ENCODE measurements at places on chromosomes 5 and 9.
A peak's percentile ranks its signal among the peaks of the same experiment; 100 is the strongest.

DNA sequence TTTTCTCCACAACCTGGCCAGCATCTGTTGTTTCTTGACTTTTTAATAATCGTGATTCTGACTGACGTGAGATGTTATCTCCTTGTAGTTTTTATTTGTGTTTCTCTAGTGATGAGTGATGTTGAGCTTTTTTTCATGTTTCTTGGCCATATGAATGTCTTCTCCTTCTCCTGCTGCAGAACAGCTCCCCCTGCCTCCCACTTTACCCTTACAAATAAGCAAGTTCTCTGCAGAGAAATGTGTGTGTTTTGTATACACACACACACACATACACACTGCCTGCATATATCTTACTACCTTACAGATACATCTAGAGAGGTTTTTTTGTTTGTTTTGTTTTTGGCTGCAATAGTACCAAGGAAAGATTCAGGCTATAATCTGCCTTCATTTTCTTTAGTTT lies 88.7 kb upstream of the PHF24 start:
- DNase-seq = no peak

DNA sequence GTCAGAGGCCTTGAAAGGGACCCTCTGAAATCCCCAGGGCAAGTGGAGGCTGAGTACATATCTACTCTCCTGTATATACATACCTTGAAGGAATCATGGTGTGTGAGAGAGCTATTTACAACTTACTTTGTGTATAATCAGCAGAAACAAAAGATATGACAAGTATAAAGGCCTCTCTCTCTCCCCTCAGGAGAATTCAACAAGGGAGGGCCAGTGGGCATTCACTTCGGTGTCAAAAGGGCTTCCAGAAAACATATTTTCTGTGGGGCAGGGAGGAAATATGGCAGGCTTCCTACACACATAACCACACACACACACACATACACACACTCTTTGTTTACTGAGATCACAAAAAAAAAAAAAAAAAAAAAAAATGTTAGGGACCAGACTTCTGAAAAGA lies 181.7 kb downstream of the BNC2 start:
- no peak for DNase-seq

DNA sequence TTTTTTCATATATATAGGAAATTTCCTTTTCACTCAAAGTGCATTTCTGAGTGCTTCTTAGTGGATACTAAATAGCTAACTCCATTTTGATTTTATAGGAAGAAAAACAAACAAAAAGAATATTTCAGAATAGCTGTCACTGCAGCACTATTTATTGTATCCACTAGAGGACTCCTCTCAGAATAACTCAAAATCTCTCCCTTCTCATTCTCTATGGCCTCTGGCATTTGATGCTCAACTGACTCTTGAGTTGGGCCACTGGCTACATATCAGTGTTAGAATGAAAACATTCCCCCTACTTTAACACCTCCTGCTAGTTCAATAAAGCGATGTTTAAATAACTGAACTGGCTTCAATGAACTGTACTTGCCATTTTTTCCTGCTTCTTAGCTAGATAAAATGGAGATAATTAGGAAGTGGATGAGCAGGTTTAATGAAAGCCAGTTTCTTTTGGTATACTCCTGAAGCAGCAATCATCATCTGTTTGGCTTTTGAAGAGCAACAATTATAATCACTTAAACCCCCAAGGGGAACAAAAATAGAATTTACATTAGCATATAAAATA lies 16.6 kb upstream of the ELAVL2 start:
- DNase-seq = no peak

GRCh38 chr5:148482196-148482595 lies 98.4 kb downstream of the FBXO38 start:
- DNase-seq = no peak

DNA sequence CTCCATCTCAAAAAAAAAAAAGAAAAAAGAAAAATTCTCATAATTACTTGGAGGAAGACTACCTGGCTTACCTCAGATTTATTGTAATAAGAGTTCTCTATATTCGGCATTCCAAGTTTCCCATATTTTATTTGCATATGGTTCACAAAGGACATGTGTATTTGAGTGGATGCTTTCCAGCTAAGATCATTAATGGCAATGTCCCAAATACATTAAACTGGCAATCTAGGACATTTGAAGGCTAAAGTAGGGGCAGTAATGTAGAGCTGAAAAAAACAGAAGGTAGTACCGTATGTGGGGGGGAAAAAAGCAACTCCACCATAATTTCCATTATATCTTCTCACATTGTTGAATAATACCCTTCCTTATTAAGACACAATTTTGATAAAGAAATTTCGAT lies 4.9 kb downstream of the TUT7 start:
- no peak for DNase-seq

- no peak for DNase-seq
These were observed at the start of gene PCDHGA5 for GRCh38 chr5:141363952-141364660. TSS of gene PCDHGA5 (plus strand) at chr5:141364162. CDS start at chr5:141364331, 169 bp downstream.

GRCh38 chr9:69297300-69297980 lies 27.6 kb upstream of the ENTREP1 start:
- DNase-seq = no peak

GRCh38 chr5:627840-628239 lies 15.7 kb downstream of the CEP72 start:
- DNase-seq = no peak

DNA sequence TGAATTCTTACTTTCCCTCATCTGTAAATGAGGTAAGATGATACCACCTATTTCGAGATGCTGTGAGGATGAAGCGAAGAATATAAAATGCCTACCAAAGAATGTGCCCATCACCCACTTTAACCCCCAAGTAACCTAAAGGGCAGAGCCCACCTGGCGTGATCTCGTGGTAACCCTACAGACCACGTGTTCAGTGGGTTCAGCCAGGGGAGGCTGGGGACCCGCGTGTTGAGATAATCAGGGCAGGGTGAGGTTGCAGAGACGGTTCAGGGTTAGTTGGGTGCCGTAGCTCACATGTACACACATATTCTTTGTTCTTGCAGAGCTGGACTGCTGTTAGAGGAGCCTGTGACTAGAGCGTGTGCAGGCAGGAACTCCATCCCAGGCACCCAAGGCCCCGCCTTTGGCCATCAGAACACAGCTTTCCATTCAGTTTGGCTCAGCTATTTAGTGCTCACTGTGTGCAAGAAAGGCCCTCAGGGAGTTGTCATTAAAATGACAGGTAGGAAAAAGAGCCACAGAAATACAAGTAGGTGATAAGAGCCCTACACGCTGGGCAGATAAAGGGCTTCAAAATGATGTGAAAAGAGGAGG lies 56.5 kb upstream of the HAND1 start:
- DNase-seq = no peak

- no peak for DNase-seq
These were observed 232.0 kb upstream of the ANKRD55 start for GRCh38 chr5:56464935-56465768.

GRCh38 chr5:177456976-177457851 lies 10.6 kb downstream of the PRR7 start:
- peak; percentile 73 for DNase-seq

GRCh38 chr5:9655641-9656040 lies 25.5 kb upstream of the TAS2R1 start:
- no peak for DNase-seq

GRCh38 chr5:14574891-14575508 lies 6.6 kb upstream of the OTULINL start:
- no peak for DNase-seq

GRCh38 chr5:37519304-37519703 lies 140.2 kb downstream of the WDR70 start:
- no peak for DNase-seq

- no peak for DNase-seq
These were observed 547.6 kb downstream of the RAB3C start for GRCh38 chr5:59130431-59130830.

DNA sequence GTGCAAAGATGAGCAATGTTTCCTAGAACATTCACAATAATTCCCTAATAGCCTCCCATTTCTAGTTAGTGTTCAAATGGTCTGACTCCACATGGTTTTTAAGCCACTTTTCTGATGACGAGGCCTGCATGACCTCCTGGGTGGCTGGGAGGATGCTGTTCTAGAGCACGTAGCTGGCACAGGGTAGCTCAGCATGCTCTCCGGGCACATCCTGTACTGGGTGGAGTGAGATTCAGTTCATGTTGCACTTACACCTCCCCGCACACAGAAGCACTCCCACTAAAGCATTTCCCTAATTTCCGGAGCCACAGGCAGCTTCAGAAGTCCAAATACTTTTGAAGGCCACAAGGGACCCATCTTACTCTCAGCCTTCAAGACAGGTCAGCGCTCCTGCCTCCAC lies 159.8 kb upstream of the LHFPL2 start:
- no peak for DNase-seq

DNA sequence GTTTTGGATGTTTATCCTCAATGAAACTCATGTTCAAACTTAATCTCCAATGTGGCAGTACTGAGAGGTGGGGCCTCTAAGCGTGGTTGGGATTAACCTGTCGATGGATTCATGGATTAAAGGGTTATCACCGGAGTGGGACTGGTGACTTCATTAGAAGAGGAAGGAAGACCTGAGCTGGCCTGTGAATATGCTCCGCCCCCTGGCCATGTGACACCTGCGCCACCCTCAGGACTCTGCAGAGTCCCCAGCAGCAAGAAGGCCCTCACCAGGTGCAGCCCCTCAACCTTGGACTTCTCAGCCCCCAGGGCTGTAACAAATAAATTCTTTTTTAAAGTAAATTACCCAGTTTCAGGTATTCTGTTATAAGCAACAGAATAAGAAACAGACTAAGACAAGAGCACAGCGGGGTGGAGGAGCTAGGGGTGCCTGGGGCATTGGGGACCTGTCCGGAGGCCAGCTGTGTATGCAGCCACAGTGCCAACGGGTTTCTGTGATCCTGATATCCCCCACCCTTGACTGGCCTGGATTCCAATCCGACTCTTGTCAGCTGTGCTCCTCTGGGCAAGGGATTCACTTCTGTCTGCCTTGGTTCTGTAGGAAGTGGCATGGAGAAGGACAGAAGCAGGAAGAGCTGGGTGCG lies 3.2 kb upstream of the MAPK9 start:
- DNase-seq = no peak

DNA sequence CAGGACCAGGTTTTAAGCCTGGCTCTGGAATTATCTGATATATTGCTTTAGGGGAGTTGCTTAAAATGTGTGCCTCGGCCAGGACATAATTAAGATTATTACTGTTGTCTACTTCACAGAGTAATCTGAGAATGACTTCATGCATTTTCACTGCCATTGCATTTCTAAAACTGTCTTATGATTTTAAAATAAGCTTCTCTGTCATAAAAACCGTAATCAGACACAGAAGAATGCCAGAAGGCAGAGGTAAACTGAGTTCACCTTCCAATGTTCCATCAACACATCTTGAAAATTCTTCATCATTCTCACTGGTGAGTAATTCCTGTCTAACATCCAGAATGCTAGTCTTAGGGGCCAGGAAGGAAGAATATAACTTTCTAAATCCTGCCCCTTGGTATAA lies 47.1 kb downstream of the ISOC1 start:
- no peak for DNase-seq

DNA sequence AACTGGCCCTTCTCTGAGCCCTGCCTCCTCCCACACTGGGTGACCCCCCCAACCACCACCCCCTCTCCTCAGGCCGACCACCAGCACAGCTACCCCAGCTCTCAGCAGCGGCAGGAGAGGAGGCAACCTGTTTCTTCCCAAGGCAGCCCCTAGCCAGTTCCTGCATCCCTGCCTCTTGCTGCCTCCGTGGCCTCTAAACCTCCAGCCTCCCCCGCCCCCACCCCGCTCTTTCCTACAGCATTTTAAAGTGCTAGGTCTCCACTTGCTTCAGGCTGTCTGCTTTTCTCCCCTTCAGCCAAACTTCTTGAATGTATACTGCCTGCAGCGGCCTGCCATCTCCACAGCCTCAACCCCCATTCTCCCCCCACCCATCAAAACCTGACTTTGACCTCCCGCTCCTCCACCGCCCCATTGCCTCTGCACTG lies 135.6 kb downstream of the DAB2IP start:
- no peak for DNase-seq

- DNase-seq = no peak
These were observed 65.7 kb upstream of the TNFAIP8 start for GRCh38 chr5:119290161-119290569.

GRCh38 chr9:120886490-120886967 lies 9.5 kb upstream of the PHF19 start:
- DNase-seq = no peak

DNA sequence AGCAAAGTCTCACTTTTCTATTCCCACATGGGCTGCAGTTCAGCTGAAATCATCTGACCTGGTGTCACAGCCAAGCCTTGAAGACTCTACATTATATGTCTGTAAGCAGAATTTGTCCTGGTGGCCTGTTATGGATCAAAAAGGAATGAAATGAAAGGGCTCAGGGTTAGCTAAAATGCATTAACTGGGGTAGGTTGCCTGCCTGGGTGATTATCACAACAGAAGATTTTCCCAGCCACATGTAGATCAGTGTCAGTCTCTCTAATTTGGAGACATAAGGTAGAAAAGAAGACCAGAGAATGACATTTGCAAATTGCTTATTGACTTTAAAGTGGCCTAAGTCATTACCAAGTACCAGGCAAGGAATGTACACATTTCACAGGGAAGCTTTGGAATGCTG lies 289.0 kb downstream of the CAAP1 start:
- DNase-seq = no peak

GRCh38 chr5:131068076-131068475 lies 97.0 kb downstream of the HINT1 start:
- DNase-seq = no peak

- DNase-seq = peak; percentile 11
These were observed 26.5 kb downstream of the OXCT1 start for GRCh38 chr5:41843456-41844370.

DNA sequence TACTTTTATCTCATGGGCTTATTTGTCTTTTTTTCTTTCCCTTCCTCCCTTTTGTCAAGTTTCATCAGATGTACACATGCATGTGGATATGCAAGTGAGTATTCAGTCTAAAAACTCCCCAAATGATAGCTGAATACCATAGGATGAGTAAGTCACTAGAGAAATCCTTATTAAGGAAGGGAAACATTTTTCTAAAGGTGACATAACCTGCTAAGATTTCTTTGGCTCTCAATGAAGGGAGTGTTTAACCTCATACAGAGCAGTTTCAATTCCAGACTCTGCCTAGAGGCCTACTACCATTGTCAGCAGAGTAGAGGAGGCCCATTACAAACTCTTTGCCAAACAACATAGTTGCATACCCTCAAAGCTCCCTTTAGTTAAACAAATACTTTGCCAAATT lies 192.4 kb downstream of the ARHGEF28 start:
- DNase-seq = no peak

DNA sequence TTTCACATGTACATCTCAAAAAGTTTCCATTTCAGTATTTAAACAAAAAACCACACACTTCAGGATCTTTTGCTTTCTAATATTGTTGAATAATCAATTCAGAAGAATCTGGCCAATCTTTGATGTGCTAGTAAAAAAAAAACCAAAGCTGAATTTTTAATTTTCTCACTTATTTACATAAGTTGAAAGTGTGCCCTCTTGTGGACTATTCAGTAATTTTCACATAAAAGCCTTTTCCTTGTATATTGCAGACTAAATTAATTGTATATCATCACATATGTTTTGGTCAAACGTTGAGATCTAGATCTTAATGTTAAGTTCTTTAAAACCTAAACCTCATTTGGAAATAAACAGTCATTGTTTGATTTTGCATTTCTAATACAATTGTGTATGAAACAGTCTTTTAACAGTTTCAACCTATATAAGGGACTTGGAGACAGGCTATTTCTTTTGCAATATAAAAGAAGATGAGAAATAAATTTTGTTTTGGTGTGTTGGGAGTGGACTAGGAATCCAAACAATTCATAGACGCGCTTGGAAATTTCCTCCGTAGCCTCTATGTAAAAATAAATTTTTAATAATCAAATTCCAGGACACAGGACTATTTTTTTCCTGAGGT lies 68.1 kb downstream of the NIPBL start:
- DNase-seq = no peak

- no peak for DNase-seq
These were observed 101.5 kb downstream of the COL23A1 start for GRCh38 chr5:178488696-178489095.

Data from stimulated activated naive CD8-positive, alpha-beta T cell treated with anti-CD3 and anti-CD28 coated beads, Interleukin-15, Interleukin-2, amounts not matched to agents 100 U/mL and 50 U/mL, for 24 hours (primary cell).